NCI-H1694 (cell line): ENCODE measurements at places on chromosomes 3 and 15.

DNA sequence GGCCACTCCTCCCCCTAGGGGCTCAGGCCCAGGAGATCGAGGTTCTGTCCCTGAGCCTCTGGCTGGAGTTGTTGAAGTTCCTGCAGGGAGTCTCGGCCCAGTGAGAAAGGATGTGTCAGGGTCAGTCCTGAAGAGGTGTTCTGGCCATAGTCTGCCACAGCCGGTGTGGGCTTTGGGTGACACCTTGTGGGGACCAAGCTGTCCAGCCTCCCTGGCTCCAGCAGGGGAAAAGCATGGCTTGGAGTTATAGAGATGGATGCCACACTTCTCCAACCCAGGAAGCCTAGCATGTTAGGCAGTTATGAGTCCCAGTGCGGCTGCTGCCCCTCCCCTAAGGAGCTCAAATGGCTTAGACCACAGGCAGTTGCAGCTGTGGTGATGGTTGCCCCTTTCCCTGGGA lies 945.6 kb upstream of the GBE1 start:
- no peak for DNase-seq

- no peak for DNase-seq
Measured at GRCh38 chr3:183354874-183355273, 73.5 kb downstream of the MCF2L2 start.

- DNase-seq: no peak
Measured at GRCh38 chr3:64687781-64688604, at the start of gene ADAMTS9. Gene ADAMTS9, minus strand, starts transcription at chr3:64688000. Its CDS starts 343 bp downstream, at chr3:64687657.

- peak; percentile 13 for DNase-seq
Measured at GRCh38 chr3:58999774-59000160, 50.1 kb downstream of the CFAP20DC start.

DNA sequence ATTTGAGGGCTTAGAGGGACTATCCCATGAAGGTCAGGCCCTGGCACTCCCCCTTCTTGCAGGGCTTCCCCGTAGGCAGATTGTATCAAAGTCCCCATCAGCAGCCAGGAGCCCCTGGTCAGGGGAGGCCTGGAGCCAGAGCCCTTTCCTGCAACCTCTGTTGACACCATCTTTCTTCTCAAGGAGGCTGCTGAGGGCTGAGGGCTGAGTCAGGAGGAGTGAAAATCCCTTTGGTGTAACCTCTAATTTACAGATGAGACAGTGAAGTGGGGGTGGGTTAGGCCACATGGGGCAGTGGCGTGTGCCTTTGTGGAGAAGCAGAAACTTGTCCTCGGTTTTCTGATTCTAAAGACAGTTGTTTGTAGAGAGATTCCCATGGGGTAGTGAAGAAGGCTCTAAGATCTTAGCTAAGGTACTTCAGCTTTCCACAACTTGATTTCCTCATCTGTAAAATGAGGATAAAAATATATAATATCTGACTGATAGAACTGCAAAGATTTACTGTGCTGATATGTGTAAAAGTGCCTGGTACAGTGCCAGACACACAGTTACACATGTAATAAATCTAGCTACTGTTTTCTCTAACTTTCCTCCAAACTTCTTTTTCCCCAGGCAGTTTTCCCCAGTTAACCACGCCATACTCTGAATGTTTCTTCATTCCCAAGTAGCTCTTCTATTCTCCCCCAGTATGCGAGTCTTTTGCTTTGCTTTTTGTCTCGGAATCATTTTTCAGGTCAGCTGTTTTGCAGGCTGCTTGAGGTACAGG lies 249.4 kb upstream of the TPM1 start:
- no peak for DNase-seq

GRCh38 chr15:80587816-80588456 lies 107.2 kb upstream of the ABHD17C start:
- DNase-seq: no peak

DNA sequence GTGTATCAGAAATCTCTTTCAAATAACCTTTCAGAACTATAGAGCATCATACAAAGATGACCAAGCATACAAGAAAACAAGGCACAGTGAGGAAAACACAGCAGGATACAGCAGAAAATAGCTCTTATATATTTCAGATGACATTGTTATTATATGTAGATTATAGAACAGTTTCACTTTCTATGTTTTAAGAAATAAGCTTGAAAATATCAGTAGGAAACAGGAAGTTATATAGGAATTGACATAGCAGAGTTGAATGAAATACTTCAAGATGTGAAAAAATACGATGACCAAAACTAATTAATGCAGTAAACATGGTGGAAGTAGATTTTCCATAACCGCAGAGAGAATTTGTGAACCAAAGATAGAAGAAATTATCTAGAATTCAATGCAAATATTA lies 75.2 kb downstream of the LYSMD4 start:
- DNase-seq: no peak

DNA sequence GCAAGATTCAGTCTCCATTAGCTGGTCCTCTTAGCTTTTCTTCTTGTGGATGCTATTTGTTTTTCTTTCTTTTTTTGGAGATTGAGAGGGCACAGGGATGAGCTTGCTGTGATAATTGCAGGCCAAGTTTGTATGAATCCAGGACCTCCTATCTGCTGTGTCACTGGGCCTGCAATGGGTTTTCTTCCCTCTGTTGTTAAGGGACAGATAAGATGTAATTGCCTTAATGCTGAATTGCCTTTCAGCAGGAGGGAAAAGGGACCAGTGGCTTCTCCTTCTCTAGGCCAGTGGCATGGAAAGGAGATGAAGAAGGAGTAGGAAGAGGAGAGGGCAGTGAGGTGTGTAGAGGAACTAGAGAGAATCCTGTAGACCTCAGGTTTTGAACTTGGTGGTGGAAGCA lies 29.9 kb downstream of the PTPRG start:
- DNase-seq: no peak

DNA sequence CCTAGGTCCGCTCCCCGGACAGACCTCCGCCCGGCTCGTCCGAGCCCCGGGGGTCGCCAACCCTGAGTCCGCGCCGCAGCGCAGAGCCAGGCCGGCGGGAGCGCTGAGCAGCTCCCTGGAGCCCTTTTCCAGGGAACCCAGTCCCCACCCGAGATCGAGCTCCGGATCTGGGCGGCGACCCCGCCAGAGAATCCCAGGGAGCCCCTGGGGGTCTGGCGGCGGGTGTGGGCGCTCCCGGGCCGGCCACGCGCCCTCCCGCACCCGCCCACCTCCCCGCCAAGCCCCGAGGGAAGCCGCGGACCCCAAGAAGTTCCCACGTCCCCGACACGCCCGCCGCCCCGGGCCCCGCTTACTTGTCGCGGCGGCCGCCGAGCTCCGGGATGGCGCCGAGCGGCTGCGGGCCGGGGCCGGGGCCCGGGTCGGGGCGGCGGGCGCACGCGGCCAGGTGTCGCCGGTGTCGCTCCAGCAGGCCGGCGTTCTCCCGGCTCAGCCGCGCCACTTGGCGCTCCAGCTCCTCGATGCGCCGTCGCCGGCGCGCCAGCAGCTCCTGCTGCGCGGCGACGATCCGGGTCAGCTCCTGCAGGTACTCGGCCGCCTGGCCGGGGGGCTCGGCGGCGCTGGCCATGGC lies 137.7 kb downstream of the NUP210 start:
- no peak for DNase-seq

DNA sequence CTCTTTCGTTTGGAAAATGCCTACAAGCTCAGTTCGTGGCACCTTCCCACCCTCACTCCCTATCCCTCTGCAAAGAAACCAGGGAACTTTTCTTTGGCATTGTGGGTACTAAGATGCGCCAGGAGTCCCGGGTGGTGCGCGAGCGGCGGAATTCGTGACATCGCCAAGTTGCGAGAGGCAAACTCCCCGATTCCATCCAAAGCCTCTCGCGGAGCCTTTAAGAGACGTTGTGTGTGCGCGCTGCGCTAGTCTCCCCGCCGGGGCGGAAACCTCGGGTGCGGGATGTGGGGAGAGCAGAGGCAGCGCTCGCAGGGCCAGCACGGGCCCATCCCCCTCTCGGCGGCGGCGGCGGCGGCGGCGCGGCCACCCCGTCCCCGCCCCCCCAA lies 443 bp upstream of the NR2F2 start:
- no peak for DNase-seq

- no peak for DNase-seq
Measured at GRCh38 chr15:87597346-87598052, 659.0 kb downstream of the NTRK3 start.

DNA sequence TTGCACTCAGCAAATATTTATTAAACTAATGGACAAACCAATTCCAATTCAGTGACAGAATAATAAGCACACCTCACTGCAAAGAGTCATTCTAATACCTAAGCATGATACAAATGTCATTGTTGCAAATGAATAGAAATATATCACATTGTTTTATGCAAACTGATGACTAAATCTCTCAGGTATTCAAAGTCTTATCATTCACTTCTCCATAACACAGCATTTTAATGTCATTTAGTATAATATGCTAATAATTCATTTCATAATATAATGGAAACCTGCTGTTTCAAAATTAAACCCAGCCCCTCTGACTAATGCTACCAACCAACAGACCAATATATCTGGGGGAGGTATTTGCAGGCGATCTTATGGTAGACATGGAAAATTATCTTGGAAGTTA lies 71.8 kb downstream of the FGF7 start:
- no peak for DNase-seq

DNA sequence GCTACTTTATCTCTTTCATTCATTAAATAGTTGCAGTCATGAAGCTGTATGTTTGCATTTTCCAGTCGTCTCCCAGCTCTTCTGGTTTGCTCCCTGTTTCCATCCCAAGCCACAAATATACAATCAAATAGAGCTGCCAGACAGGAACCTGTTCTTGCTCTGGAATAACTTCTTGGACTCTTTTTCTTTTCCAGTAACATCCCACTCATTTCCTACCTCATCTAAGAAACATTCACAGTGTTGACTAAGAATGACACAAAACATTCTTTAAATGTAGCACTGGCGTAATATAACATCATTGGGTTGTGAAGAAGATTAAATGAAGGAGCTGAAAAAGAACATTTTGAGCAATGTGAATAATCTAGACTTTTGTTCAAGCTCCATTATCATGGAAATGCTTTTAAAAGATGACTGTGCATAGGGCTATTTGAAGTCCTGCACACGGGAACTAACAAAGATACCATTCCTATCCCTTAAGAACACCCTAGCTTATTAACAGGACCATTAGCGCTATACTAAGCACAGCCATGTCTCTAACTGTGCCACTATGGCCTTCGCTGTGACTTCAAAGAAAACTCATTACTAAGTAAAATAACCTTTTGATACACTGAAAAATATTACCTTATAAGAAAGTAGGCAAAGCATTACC lies 574.0 kb downstream of the NAALADL2 start:
- DNase-seq: no peak

DNA sequence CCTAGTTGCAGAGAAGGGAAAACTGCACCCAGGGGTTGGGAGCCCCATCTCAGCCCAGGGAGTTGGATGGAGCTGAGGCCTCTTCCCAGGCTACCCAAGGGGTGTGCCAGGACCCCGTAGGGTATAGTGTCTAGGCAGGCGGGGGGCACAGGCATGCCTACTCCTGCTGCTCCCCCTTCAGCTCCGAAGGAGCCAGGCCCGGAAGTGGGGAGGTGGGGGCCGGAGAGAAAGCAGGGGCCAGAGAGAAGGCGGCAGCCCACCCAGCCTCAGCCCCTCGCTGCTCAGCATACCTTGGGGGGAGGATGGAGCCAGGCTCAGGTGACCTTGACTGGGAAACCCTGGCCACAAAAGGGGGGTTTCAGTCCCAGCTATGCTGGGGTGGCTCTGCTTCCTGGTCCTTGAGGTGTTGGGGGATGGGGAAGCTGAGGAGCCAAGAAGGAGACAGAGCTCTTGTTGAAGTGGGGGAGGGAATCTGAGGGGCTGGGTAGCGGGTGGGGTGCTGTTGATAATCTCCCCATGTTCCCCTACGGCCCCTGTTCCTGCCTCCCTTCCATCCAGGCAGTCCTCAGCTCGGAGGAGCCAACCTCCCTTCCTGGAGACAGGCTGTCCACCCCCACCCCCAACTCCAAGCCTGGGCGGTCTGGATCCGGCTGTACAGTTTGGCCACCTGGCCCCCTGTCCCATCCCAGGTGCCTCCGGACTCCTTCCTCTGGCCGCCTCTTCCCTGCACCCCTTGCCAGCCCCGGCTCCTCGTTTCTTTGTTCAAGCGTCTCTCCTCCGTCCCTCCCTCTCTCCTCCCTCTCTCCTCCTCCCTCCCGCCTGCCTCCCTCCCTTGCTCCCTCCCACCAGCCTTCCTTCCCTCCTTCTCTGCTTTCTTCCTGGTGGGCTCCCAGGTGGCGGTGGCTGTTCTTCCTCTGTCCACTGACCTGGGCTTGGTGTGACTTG lies 1.7 kb downstream of the SEMA3F start:
- DNase-seq: no peak

DNA sequence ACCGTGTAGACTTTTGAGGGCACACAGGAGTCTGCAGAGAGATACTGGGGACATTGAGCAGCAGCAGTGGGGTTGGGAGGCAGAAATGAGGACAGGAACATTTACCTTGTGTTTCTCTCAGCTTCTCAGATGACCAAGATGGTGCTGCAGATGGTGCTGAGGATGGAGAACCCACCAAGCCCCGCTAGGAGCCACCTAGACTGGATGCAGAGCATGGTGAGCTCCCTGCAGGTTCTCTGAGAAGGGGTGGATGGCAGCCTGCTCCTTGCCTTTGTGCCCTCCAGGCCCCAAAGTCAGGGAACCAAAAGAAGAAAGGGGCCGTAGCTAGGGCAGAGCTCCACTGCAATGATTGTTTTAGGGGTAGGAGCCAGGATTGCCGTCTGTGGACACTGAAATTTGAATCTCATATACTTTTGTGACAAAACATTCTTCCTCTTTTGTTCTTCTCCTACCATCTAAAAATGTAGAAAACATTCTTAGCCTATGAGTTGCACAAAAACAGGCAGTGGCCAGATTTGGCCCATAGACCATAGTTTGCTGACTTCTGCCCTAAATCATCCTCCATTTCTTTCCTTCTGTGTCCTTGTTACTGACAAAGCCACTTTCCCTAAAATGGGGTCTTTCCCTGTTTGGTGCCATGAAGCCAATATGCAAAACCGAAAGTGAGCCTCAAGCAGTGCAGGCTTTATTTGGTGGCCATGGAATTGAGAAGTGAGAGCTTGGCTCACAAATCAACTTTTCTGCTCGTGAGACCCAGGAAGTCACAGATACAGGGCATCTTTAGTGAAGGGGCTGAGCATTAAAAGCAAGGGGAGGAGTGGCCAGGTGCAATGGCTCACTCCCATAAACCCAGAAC lies 11.9 kb upstream of the MUC20 start:
- DNase-seq: no peak

- no peak for DNase-seq
Measured at GRCh38 chr3:60475096-60475495, 776.2 kb downstream of the FHIT start.

- DNase-seq: no peak
Measured at GRCh38 chr3:107882261-107882660, 208.6 kb downstream of the CD47 start.

- no peak for DNase-seq
Measured at GRCh38 chr15:25497934-25498333, 59.1 kb upstream of the UBE3A start.

GRCh38 chr15:82005239-82005638 lies 40.6 kb downstream of the MEX3B start:
- DNase-seq: no peak

- no peak for DNase-seq
Measured at GRCh38 chr3:44077267-44077666, 164.4 kb upstream of the TOPAZ1 start.

GRCh38 chr15:88036154-88036839 lies 220.2 kb downstream of the NTRK3 start:
- no peak for DNase-seq

- DNase-seq: no peak
Measured at GRCh38 chr15:101242160-101242998, 9.5 kb downstream of the CHSY1 start.

GRCh38 chr3:160618363-160618762 lies 53.0 kb upstream of the KPNA4 start:
- DNase-seq: no peak
